Stromal cell of bone marrow (primary cell): ENCODE measurements at places on chromosomes 11 and 22.
A peak's percentile ranks its signal among the peaks of the same experiment; 100 is the strongest.

- DNase-seq, result no peak
These were observed 178.2 kb downstream of the OPCML start for GRCh38 chr11:133354069-133354468.

- DNase-seq, result no peak
These were observed 26.7 kb downstream of the TREH start for GRCh38 chr11:118652681-118653181.

GRCh38 chr11:67438158-67438902, 848 bp upstream of the PTPRCAP start:
- DNase-seq, result no peak

DNA sequence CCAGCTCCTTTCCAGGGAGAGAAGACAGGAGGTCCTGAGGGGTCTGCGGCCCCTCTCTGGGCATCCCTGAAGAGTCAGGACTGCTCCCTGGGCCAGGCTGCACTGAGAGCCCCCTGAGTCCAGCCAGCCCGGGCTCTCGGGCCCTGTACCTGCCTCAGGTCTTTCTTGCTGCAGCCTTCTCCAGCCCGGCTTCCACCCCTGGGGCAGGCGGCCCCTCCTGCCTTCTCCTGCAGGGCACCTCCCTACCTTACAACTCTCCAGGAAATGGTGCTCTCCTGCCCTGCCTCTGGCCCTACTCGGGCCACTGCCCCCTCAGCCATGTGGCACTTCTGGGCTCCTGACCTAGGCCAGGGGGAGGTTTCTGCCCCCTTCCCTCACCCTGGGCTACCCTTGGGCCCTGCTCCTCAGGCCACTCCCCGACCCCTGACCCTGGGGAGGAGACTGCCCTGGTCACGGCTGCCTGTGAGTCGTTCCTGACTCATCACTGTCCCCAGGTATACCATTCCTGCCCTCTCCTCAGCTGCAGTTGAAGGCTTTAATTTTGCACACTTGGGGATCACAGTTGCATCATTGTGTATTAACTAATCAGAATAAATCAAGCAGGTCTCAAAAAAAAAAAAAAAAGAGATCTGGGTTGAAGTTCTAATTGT, 251.1 kb downstream of the NXPE2 start:
- no peak for DNase-seq

DNA sequence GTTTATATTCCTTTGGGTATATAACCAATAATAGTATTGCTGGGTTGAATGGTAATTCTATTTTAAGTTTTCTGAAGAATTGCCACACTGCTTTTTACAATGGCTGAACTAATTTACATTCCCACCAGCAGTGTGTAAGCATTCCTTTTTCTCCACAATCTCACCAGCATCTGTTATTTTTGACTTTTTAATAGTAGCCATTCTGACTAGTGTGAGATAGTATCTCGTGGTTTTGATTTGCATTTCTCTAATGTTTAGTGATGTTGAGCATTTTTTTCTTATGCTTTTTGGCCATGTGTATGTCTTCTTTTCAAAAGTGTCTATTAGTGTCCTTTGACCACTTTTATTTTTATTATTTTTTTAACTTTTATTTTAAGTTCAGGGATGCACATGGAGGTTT, 275.3 kb downstream of the METTL15 start:
- no peak for DNase-seq

DNA sequence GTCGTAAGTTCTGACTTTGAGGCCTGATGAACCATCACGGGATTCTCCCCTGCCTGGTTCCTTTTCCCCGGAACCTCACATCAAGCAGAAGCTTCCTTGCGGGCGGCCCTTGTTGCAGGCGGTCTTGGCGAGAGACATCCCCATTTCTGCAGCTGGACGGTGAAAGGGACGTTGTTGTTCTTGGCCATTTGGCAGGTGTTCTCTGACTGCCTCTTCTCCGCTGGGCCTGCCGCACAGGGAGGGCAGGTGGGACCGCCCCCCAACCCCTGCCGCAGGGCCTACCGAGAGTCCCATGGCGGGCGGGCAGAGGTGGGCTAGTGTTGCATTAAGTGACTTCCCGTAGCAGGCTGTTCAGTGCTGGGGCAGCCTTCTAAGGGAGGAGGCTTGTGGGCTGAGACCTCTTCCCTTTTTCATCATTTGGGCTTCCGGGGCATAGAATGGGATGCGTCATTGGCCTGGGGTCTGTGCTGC, 26.9 kb upstream of the GRAMD4 start:
- DNase-seq, result no peak

GRCh38 chr11:62842171-62842741, 2.9 kb upstream of the WDR74 start:
- DNase-seq, result no peak

DNA sequence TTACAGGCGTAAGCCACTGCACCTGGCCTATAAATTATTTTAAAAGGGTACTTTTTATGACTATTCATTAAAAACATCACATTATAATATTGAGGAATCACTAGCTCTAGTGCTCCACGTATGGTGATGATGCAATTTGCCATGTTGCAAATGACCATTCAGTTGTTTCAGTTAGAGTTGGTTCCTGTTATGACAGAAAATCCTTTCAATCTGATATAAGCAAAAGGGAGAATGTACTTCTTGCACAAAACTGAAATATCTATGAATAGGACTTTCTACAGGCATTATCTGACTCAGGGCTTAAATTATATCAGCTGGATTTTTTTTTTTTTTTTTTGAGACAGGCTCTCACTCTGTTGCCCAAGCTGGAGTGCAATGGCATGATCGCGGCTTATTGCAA, 45.6 kb upstream of the RRM1 start:
- no peak for DNase-seq

GRCh38 chr11:44574610-44575287, 9.3 kb downstream of the CD82 start:
- DNase-seq, result peak; percentile 87

GRCh38 chr22:32079130-32080089, 36.3 kb downstream of the SLC5A1 start:
- no peak for DNase-seq

- no peak for DNase-seq
These were observed 98.3 kb downstream of the EMSY start for GRCh38 chr11:76543006-76543703.

GRCh38 chr11:99893811-99894210, 793.3 kb upstream of the ARHGAP42 start:
- no peak for DNase-seq

DNA sequence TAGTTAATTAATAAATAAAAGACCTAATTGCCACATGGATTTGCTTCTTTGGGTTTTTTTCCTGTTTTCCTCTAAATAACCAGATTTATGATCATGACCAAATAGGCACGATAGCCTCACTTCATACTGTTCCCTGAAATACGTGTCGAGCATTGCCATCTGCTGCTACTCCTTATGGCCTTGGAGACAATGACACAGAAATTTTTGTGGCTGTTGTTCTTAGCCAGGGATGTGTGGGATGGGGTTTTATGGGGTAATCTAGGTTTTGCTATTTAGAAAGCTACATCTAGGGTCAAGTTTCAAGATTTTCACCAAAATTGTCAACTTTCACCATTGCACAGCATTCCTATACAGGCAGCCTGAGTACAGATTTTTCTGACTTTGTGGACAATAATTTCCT, 145.2 kb downstream of the DBX1 start:
- no peak for DNase-seq

DNA sequence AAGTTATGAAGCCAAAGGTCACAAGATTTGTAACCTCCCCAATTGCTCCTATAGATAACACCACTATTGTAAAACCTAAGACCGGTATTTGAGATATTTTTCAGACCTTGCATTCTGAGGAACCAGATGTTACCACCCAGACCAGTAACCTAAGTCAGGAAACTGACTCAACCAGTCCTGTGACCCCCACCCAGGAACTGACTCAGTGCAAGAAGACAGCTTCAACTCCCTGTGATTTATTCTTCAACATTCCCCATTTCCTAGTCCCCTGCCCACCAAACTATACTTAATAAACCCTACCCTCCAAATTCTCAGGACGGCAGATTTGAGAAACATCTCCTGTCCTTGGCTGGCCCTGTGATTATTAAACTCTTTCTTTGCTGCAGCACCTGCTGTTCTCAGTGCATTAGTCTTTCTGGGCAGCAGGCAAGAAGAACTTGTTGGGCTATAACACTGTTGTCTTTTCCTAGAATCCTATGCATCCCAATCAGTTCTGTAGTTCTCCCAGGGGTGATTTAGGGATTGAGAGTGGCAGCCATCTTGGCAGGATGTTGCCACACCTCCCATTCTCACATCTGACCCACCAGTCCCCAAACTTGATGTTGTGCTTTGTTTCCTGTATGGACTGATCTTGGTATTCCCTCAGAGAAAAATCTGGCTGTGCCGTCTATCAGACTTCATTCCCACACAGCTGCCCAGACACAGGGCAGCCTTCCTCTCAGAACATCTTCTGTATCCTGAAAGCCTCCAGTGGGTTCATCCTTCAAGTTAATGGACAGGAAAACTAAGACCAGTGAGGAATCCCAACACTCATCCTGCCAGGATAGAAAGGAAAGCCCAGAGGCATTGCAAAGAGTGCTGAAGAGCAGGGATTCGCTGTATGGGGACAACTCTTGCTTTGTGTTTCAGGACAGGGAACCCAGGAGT, 104.0 kb downstream of the PDE2A start:
- DNase-seq, result peak; percentile 40

GRCh38 chr11:22768281-22768680, 61.3 kb downstream of the SVIP start:
- no peak for DNase-seq

DNA sequence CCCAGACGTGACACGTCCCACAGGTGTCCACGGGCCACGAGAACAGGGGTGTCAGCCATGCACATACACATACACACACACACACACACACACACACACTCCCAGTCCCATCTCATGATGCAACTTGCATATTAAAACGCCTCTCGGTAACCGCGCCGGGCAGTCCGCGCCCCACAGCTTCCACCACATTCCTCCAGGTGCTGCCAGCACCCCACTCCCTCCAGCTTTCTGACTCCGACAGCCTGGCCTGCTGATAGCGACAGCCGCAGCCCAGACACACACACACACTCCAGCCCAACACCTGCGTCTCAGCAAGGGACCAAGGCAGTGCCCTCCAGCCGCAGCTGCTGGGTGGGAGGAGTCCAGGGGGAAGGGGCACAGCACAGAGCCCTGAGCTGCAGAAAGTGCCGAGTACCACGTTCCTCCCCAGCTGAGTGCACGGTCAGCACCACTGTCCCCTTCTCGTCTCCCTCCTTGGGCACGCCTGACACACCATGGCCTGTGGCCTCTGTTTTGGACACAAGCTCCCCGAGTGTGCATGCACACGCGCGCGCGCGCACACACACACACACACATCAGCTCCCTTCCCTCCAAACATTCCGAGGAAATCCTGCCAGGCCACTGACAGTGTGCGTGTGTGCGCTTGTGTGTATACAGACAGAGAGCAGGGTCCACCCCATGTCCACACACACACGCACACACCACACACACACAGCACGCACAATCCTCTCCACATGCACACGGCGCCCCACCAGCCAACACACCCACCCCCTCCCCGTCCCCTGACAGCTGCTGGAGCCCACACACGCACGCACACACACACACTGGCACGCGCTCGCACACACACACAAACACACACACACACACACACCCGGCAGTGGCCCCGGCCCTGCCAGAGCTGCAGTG, 1.2 kb downstream of the ELFN2 start:
- no peak for DNase-seq

DNA sequence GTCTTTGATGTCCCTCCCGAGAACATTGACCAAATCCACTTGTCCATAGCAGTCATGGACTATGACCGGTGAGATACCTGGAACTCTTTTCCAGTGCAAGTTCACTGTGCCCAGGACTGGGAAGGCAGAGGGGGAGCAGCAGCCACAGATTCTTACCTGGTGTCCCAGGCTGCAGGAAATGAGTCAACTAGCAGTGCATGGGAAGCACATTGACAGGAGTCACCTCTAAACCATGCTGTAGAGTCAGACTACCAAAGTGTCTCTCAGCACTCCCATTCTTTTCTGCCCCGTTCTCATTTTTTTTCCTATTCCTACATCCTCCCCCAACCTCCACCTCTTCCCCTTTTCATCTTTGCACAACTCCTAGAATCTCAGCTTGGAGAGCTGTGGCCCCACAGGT, 67.2 kb upstream of the OLFML1 start:
- no peak for DNase-seq

DNA sequence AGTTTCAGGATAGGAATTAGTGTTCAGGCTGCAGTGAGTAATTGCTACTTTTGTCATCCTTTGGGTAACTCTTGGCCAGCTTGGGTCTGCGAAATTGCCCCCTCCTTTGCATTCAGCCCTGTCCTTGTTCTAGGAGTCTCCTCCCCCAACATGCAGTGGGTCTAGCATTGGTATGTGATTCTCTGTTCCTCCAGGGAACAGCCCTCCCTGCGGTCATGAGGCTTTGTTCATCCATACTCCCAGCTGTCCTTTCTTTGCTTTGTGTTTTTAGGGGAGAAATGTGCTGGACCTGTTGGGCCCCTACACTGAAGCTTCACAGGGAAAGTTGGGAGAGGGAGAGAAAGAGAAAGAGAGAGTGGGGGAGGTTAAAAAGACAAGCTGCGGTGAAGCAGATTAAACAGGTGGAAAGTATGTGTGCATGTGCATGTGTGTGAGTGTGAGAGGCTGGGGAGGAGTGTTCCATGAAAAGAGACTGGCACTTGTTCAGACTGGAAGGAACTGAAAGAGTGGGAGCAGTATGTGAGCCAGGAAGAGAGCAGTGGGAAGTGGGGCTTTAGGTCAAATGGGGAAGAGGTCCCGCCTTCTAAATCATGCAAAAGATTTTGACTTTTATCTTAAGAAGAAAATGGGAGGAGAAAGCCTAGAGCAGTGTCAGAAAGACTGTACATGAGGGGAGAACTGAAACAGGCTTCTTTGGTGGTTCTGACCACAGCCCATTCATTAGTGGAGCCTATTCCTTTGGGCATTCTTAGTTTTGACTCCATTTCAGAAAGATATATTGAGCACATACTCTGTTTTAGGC, 17.9 kb upstream of the SESN3 start:
- DNase-seq, result no peak

- no peak for DNase-seq
These were observed 328.8 kb downstream of the MIAT start for GRCh38 chr22:26985931-26986782.

GRCh38 chr11:4146772-4147098, 52.1 kb downstream of the RRM1 start:
- no peak for DNase-seq

- no peak for DNase-seq
These were observed 158.8 kb downstream of the CTTN start for GRCh38 chr11:70556884-70557741.

GRCh38 chr22:49018601-49019000, 809.1 kb downstream of the BRD1 start:
- DNase-seq, result no peak

DNA sequence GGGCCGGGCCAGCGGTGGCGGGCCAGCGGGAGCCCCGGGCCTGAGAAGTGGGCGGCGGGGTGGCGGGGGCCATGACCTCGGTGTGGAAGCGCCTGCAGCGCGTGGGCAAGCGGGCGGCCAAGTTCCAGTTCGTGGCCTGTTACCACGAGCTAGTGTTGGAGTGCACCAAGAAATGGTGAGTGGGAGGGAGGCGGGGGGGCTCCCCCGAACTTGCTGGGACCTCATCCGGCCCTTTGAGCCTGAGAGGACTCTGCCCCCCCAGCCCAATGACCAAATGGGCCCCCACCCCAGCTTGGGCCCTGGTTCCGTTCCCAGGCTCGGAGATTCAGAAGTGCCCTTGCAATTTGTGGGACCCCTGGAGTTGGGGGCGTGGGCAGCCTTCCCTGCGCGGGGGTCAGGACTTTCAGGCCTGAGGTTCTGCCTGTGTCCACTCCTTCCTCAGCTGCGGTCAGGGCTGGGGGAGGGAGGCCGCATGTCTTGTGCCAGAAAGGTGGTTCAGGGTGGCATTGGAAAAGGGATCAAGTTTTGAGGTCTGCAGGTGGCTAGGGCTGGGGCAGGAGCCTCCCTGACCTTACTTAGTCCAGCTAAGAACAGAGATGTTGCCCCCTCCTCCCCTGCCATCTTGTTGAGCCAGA, 496 bp downstream of the EHBP1L1 start:
- no peak for DNase-seq
